ENCODE measurements at places on chromosomes 1 and 21.

DNA sequence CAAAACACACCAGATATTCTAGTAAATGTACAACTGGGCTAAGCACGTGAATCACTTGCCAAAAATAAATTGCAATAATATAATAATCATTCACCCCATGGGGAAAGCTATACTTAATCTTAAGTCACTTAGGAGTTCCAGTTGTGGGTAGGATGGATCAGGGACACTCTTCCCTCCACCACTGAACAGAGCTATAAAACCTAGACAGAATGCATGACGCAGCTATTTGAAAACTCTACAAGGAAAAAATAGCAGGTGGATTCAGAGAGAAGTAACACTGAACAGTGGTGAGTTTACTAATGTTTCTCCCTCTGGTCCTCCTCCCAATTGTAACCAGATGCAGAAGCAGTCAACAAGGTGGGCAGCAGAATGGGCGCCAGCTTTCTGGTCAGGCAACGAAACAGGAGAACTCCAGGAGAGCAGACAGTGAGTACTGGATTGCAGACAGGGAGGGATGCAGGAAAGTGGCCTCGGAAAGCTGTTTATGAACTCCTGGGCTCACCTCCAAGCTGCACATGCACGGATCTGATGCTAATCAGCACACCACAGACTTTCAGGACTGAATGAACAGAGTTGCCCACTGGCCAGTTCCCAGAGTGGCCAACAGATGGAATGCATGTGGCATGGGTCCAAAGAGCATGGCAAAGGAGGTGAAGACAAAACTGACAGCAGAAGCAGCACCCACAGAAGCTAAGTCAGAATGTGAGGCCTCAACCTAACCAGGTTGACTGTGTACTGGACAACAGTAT lies 41.4 kb downstream of the TARBP1 start:
- no peak for DNase-seq

- no peak for DNase-seq
These were observed 26.3 kb downstream of the CLEC20A start for GRCh38 chr1:178470411-178470960.

GRCh38 chr1:88883156-88883555 lies 8.2 kb downstream of the GTF2B start:
- DNase-seq, result no peak

DNA sequence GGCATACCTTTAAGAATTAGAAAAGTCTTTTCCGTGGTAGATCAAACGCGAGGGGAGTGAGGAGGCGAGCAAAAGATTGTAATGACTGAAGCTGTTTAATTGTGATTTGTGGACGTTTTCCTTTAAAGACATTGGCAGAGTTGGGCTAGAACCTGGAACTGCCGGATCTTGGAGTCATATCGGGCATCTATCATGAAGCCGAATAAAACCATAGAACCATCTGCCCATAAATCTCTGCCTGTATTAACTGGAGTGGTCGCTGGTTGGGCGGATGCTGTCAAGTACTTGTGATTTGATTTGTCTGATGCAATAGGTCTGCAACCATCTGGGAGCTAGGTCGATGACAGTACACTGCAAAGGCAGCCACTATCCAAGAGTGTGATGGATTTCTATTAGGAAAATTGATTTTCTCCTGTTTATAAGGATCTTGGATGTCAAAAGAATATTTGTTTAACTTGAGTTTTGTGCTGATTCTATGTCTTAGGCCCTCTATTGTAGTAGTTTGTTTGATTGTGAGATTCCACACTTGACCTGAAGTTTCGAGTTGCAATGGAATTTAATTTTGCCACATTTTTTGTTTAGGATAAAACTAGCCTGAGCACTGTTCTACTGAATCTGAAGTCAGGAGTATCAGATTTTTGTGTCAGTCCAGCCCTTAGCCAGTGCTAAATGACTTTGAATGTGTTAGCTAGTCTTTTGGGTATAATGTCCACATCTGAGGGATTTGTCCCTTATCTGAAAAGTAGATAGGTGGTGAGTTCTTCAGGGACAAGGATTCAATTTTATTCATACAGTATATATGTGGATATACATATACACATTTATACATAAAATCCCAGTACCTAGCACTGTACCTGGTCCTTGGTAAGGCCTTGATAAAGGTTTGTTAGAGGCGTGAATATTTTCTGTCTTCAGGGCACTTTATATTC lies 1.2 kb downstream of the SARS1 start:
- peak; percentile 76 for DNase-seq

DNA sequence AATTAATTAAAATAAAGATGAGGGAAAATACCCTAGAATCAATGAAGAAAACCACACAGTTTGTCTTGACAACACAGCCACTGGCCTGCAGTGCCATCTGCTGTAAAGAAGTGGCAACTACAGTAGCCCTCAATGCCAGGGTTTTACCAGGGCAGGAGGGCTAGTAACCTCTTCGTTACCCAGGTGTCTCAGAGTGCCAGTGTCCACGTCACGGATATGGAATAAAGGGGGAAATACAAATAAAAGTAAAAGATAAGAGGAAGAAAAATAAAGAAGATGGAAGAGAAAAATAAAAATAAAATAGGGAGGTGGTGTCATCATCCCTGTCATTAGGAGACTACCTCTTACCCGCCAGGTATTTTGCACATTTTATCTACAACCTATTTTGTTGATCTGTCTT lies 14.2 kb upstream of the SLC44A3 start:
- peak; percentile 16 for DNase-seq

- no peak for DNase-seq
These were observed 183.6 kb upstream of the RUNX1 start for GRCh38 chr21:35232545-35233176.

DNA sequence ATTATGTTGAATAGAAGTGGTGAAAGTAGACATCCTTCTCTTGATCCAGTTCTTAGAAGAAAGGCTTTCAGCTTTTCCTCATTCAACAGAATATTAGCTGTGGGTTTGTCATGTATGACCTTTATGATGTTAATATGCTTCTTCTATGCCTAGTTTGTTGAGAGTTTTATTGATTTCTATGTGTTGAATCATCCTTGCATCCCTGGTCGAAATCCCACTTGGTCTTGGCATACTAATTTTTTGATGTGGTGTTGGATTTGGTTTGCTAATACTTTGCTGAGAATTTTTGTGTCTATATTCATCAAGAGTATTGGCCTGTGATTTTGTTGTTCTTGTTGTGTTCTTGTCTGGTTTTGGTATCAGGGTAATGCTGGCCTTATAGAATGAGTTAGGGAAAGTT lies 20.9 kb downstream of the CD55 start:
- no peak for DNase-seq

DNA sequence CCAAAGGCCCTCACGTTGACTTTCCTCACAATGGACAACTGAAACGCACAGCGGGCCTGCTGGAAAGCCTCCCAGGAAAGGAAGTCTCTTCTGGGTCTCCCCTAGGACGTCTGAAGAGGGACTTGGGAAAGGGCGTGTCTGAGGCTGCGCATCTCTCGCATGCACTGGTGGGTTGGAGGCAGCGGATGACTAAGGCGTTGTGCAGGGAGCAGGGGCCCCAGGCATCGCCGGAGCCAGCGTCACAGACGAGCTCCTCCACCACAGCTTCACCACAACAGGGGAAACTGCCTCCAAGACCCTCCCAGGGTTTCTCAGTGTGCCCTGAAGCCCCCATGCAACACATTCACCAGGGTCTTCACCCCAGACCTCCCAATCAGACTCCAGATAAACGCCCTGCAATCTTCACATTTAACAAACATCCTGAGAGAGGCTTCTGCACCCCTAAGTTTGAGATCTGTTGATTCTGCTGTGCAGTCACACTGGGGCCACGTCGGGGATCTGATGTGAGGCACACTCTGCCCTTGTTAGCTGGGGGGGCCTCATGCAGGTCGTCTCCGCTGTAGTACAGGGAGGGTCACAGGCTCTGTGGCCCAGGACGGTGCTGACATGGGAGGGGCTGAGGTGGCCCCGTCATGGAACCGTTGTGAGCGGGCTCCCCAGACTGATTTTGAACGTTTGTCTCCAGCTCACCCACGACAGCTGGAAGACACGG lies 7.0 kb upstream of the TFF1 start:
- no peak for DNase-seq

DNA sequence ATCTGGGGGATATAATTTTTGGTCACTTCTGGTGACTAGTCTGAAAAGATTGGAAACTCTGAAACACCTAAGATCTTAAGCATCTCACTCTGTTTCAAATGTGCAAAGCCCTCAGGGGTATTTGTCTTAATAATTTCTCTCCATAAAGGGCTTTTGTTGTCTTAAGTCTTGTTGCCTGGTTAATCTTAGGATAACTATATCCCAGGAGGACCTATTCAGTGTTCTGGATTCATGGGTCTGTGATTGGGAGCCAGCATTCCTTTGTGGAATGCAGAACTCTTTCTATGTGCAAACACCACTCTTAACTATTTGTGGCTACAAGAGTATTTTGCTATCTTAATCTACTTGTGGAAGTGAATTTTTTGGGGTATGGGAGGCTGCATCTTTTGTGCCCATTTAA lies 1573.0 kb upstream of the PRMT6 start:
- no peak for DNase-seq

GRCh38 chr1:198713081-198713480 lies 74.2 kb downstream of the PTPRC start:
- DNase-seq, result no peak

DNA sequence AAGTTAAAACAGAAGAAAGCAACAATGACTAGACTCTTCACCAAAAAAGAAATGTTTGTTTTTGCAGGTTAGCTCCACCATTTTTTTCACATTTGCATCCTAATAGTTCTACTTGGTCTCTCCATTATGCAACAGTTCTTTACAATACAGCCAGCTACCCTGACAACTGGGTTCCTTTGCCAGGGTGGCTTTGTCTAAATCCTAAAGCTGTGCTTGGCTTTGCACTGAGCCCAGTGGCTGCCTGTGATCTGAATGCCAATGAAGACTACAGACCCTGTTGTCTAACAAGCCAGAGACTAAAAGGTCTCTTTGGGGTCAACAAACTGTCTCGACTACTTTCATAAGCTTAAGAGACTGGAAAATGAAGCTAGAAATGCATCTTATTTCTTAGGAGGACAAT lies 112.0 kb downstream of the AKT3 start:
- no peak for DNase-seq

- DNase-seq, result no peak
These were observed 162.5 kb upstream of the SGIP1 start for GRCh38 chr1:66371233-66372005.

DNA sequence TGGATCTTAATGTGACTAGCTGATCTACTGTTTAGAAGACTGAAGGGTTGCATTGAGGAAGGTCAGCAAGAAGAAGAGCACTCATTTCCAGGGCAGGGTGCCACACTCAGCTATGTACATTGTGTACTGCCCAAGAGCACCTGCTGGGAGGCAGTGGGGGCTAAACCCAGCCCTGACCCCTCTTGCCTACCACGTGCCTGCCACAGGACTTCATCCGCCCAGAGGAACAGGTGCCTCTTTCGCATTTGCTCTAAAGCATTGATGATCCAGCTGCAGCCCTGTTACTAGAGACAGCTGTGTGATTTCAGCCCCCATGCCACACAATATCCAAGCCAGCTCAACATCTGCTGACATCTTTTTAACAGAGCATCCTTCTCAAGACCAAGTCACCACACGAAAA lies 341.8 kb downstream of the LMX1A start:
- DNase-seq, result no peak

GRCh38 chr1:232166942-232167341 lies 463.0 kb downstream of the SIPA1L2 start:
- DNase-seq, result no peak

DNA sequence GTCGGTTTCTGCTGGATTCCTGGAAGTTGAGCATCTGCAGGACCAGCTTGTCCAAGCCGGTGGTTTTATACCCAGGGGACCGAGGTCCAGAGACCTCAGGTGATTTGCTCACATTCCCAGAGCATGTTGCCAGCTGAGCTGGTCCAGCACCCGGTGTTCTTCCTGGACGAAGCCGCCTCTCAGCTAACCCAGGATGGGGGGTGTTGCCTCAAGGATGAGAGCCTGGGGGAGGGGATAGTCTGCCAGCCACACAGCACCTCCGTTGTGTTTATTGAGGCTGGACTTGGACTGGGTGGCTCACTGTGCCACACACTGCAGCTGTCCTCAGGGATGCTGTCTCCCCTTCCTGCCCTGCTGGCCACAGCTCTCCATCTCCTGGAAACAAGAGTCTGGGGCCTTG lies 1.5 kb downstream of the TMEM201 start:
- DNase-seq, result no peak

DNA sequence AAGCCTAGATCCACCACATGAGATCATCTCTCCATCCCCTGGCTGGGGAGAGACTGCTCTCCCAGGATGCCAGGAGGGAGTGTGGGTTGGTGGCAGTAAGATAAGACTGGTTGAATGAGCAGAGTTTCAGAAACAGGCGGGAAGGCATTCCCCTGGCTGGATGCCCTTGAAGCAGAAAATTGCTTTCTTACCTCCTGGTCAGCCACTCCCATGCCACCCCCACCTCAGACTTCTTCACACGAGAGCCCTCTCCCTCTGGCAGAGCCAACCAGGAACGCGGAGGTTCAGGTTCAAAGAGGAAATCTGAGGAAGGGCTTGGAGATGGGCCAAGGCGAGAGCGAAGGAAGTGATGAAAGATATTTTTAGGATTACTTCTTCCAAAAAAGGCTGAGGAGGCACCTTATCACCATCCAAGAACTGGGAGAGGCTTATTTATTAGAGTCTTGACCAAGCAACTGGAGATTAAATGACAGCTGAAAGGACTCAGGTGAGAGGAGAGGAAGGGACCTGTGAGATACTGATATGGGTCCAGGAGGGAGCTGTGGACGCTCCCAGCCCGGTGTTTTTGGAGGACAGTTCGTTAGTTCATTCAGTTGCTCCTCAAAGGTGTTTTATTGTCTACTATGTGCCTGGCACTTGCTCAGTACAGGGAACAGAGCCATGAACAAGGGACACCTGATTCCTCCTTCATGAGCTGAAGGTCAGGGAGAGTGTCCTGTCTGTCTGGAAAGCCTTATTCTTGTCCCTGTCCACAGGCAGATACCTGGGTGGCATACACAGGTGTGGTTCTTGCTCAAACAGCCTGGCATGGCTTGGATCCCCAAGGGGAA lies 18.9 kb upstream of the SLC26A9 start:
- no peak for DNase-seq

DNA sequence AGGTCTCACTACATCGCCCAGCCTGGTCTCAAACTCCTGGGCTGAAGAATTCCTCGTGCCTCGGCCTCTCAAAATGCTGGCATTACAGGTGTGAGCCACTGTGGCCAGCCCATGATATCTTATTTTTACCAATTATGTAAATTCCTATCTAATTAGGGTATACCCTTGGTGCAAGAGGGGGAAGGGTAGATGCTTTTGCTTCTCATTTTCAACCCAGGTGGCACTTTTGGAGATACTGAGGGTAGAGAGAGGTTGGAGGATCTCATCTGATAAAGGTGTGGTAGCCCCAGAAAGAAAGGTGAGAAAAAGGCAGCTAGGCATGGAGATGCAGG lies 17.4 kb downstream of the ENSA start:
- DNase-seq, result no peak

- DNase-seq, result no peak
These were observed 1.2 kb upstream of the LRRC53 start for GRCh38 chr1:74513411-74514300.

Data from NCI-H446 treated with DMSO at 0.1 percent for 48 hours (cell line).